ENCODE measurements at places on chromosomes 11 and 22.

DNA sequence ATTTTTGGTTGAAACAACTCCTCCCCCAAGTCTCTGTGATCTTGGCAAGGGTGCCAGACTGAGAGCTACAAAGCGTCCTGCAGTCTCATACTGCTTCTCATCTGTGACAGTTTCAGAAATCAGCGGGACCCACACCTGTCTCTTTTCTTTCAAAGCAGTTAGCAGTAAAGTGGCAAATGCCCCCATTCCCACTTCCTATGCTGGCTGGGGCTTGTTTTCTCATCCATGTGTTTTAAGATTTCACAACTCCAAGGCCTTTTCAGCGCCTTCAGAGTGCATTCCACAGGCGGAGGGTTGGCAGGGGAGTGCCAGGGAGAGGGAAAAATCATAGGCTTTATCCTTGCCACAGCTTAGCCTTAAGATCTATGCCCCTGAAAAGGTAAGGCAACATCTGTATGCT, 493.5 kb downstream of the OPCML start:
- no peak for DNase-seq

DNA sequence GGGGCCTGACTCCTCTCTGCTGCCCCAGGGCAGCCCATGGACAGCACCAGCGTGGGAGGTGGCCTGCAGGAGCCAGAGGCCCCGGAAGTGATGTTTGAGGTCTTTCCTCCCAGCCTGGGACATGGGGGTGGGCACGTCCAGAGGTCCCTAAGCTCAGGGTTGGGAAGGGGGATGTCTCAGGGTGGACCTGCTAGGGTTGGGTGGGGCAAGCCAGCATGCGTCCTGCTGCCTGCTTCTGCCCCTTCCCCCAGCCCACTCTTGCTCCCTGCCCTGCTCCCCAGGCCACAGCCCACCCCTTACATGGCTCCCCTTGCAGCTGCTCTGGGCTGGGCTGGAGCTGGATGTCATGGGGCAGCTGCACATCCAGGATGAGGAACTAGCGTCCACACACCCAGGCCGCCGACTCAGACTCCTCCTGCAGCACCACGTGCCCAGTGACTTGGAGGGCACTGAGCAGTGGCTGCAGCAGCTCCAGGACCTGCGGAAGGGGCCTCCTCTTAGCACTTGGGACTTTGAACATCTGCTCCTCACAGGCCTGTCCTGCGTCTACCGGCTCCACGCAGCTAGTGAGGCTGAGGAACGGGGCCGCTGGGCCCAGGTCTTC, 1.3 kb downstream of the FAM180B start:
- DNase-seq, result no peak

GRCh38 chr11:26943636-26944035, 50.3 kb upstream of the FIBIN start:
- DNase-seq, result no peak

- no peak for DNase-seq
These were observed 4.3 kb downstream of the MRGPRG start for GRCh38 chr11:3214420-3214699.

GRCh38 chr22:49426618-49427266, 400.9 kb downstream of the BRD1 start:
- DNase-seq, result no peak

DNA sequence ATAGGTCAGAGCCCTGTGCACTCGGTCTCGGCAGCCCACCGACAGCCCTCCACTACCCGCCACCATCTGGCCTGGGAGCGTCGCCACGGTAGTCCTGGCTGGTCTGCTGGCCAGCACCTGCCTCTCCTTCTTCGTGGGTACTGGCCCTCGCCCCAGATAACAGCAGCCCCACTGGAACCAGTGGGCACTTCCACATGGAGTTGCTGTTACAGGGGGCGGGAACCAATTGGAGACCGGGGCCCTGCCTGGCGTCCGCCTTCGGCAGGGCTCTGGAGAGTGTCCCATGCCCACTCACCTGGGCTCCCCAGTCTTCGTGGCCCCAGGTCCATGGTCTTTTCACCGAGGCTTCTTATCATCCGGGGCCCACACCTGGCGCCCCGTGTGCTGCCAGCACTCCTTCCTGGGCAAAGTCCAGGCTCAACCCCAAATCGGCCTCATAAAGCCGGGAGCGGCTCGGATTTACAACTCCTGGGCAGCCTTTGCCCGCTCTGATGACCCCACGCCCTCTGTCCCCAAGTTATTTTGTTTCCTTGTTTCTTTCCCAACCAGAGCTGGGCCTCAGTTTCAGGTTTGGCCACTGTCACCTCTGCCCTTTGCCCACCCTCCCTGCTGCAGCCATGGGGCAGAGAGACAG, 12.9 kb upstream of the EHD1 start:
- no peak for DNase-seq

DNA sequence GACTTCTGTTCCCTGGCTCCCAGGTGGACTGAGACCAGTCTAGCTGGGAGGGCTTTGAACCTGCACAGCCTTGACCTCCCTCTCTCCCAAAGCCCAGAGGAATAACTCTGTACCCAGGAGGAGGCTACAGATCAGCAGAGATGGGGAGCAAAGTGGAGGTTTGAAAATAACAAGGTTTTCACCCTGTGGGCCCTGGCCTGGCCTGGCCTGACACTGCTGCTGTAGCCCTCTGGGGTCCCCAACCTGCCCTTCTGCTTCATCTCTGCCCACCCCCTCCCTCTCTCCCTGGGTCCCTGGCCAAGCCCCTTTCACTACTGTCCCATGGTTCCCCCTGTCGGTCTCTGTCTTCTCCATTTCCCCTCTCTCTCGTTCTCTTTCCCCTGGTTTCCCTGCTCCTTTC, 225.2 kb downstream of the BUD13 start:
- DNase-seq, result no peak

- DNase-seq, result no peak
These were observed 41.0 kb upstream of the TH start for GRCh38 chr11:2212411-2213251.

- DNase-seq, result no peak
These were observed 1.2 kb upstream of the CEP126 start for GRCh38 chr11:101913656-101914055.

DNA sequence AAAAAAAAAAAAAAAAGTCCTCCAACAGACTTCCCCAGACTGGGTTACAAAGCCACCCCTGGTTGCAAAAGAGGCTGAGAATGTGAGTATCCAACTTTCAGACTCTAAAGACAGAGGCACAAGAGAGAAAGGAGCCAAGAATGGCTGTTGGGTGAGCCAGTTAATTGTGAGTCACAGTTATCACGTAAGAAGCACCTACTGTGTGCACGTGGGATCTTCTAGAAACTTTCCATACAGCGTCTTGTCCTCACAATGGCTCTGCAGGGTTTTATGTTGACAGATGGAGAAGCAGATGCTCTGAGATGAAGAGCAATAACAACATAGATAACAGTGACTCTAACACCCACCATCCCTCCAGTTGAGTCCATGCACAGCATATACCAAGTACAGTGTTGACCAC, 41.0 kb downstream of the CD82 start:
- no peak for DNase-seq

DNA sequence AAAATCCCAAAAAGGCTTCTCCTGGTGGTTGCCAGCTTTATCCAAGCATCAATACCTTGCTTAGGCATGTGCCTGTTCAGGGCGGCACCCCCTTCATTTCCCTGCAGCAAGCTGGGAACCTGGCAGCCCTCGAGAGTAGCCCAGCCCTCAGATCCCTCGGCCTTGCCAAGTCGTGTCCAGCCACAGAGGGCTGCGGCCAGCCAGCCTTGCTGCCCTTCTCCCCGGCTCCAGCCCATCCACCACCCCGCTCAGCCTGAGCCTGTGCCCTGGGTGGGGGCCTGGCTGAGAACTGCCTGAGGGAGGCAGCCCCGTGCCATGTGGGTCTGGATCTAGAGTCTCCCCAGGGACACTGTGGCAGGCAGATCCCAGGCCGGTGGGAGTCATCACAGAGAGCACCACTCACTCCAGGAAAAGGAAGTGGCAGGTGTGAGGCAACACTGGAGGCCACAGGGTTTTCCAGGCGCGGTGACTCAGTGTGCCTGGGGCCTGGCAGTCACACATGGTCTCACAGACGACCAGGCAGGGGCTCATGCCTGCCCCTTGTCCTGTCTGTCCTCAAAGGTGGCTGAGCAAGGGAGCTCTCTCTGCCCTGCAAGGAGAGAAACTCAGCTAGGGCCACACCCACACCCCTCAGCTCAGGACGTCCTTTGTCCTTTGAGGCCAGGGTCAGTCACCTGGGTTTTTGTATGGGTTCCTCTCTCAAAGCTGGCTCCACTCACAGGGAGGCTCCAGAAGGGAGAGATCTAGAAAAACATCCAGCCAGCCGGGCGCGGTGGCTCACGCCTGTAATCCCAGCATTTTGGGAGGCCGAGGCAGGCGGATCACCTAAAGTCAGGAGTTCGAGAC, 12.2 kb upstream of the CDC42BPG start:
- no peak for DNase-seq

- DNase-seq, result no peak
These were observed 38.5 kb upstream of the ARFGAP3 start for GRCh38 chr22:42895541-42895981.

DNA sequence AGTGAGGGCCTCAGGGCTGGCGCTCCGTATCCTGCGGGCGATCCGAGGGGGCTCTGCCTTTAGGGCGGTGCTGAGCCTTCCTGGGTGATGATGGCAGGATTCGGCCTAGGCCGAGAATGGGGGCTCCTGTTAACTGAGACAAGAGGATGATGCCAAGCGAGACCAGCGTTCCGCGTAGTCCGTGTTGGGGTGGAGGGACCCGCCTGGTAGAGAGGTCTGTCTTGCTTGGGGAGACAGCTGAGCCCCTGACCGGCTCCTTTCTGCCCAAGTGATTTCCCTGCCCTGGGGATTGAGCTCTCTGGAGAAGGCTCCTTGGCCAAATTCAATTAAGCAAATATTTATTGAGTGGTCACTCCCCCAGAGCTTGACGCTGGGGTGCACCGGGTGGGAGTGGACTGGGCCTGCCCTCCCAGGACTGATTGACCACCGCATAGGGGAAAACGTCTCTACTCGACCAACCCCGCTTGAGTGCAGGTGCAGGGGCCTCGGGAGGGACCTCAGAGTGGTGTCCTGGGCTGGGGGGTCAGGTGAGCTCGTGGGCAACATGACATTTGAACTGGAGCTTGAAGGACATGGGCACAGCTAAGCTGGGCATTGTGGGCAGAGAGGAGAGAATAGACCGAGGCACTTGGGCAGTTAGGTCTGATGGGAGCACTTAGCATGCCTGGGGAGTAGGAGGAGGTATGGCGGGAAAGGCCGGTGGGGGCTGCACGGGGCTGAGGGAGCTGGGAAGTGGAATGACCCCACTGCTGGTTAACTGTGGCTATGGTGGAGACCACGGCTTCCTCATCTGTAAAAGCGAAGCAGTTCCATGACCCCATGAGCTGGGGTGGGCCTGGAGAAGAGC, 1.1 kb downstream of the GNAZ start:
- DNase-seq, result no peak

GRCh38 chr11:16403448-16403803, 47.1 kb upstream of the SOX6 start:
- no peak for DNase-seq

GRCh38 chr11:56932572-56933220, 56.0 kb upstream of the OR5AK2 start:
- no peak for DNase-seq

GRCh38 chr11:127027789-127028188, 27.2 kb upstream of the KIRREL3 start:
- no peak for DNase-seq

- no peak for DNase-seq
These were observed 50.4 kb downstream of the TPCN2 start for GRCh38 chr11:69099180-69099579.

DNA sequence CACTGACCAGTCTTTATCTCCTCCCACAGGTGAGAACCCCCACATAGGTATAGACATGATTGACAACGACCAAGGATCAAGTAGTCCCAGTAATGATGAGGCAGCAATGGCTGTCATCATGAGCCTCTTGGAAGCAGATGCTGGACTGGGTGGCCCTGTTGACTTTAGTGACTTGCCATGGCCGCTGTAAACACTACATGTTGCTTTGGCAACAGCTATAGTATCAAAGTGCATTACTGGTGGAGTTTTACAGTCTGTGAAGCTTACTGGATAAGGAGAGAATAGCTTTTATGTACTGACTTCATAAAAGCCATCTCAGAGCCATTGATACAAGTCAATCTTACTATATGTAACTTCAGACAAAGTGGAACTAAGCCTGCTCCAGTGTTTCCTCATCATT, 76.5 kb downstream of the BTBD10 start:
- no peak for DNase-seq

- no peak for DNase-seq
These were observed 152.8 kb downstream of the NCAM1 start for GRCh38 chr11:113113801-113114704.

GRCh38 chr11:46543564-46543963, 50.3 kb downstream of the AMBRA1 start:
- no peak for DNase-seq

- no peak for DNase-seq
These were observed 2.3 kb downstream of the ADORA2A start for GRCh38 chr22:24429411-24430365.

- no peak for DNase-seq
These were observed 123.8 kb upstream of the SORL1-AS1 start for GRCh38 chr11:121576531-121576930.

DNA sequence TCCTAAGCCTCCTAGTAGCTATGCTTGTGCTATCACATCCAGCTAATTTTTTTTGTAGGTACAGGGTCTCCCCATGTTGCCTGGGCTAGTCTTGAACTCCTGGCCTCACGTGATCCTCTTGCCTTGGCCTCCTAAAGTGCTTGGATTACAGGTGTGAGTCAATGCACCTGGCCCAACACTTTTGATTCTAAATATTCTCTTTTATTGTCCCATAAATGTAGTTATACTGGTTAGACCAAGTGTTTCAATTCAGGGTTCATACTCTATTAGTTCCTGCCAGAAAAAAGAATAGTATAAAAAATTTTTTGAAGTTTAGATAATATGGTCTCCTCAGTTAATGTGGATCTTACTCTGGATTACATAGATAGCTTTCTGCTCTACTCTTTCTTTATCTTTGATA, 6.7 kb upstream of the PTH start:
- no peak for DNase-seq

DNA sequence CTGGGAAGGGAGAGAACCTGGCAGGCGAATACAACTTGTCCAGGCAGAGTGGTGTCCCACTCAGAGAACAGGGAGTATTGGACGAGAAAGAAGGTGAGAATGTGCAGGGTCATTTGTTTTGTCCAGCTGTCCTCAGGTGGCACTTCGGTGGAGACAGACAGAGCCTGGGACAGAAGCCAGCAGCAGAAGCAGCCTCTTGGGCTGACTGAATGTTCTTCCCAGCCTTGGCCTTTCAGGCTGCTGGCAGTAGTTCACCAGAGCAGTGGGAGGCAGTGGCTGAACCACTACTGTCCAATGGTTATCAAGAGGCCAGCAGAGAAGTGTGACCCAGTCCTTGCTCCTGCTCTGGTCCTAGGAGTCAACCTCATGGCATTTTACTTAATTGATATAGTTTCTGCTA, 331.1 kb upstream of the NARS2 start:
- DNase-seq, result no peak

GRCh38 chr11:128334311-128335044, 252.9 kb downstream of the ETS1 start:
- no peak for DNase-seq

DNA sequence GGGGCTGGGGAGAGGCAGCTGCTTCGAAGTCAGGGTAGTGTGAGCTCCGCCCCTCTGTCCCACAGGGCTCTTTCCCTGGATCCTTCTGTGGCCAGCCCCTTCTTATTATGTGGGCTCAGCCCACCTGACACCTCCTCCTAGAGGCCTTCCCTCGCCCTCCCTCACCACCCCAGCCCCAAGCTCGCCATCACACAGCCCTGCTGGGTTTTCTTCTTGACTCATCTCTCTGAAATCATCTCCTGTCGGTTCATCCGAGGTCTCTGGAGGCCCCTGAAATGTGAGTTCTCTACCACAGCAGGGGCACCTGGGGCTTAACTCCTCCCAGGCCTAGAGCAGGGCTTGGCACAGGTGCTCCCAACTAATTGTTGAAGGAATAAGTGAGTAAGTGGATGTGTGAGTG, 65.2 kb downstream of the CACNA1I start:
- DNase-seq, result no peak

GRCh38 chr11:83702796-83703195, 416.6 kb upstream of the CCDC90B start:
- no peak for DNase-seq
